ENCODE measurements at places on chromosomes 13 and 19.
A peak's percentile ranks its signal among the peaks of the same experiment; 100 is the strongest.

DNA sequence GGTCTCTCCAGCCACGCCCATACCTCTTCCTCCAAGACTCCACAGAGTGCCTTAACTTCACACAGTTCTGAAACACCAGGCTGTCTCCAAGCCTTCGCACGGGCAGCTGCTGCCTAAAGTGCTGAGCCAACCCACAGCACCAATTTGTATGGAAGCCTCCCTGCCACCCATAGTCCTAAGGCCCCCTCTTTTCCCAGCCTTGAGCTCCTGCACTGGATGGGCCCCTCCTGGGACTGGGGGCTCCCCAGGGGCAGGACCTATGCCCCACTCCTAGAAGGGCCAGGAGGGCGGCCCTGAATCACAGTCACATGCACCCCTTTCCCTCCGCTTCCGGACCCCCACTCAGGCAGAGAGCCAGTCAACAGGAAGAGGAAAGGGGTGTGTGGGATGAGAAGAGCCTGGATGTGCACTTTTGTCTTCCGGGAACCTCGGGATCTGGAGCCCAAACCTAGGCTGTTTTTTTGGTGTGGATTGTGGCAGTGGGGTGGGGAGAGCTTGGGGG is 5.1 kb upstream of the FCER2 start:
- DNase-seq: no peak

DNA sequence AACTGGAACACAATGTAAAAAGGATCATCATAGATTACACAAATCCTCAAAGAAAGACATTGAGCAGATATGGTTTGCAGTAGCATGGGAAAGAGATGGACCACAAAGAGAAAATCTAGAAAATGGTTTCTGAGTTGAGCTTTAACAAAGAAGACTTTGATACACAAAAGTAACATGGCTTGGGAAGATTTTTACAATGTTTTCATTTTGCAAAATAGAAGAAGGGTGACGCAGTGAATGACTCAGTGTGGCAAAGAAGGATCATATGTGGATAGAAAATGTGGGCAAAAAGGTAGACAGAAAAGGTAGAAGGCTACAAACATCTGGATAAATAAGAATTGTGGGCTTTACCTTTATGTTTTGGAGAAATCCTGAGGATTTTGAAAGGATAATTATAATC is 1220.5 kb downstream of the PCDH17 start:
- no peak for DNase-seq

DNA sequence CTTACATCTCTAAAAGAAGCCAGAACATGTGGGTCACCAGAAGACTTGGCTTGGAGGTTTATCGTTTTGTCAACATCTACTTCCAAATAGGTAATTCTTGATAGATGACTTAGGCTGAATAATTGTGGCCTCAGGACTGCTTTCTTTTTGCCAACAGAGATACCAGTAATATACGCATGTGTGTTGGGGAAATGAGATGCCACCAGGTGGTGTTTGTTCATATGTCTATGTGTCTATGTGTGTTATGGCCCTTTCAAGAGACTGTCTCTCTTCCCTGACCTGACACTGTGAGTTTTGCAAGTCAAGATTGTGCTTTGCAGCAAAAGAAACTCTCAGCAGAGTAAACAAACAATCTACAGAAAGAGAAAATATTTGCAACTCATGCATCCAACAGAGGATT is 31.6 kb upstream of the METTL21C start:
- DNase-seq: peak; percentile 11

- DNase-seq: peak; percentile 57
Measured at GRCh38 chr19:3108775-3109174, 14.6 kb downstream of the GNA11 start.
